BJ (cell line): ENCODE measurements at places on chromosomes 3 and 15. TPM values are rescaled to one million over a fixed set of nuclear protein-coding genes. Genes with fewer than 3 reads are reported as not detected.
A peak's percentile ranks its signal among the peaks of the same experiment; 100 is the strongest.

FGD5 gene
- not detected in 2 replicates for polyA plus RNA-seq

CTSH gene
- polyA plus RNA-seq: 30.9 and 40.2 TPM in 2 replicates

GRCh38 chr3:193947596-193947995, 188.4 kb upstream of the HES1 start:
- DNase-seq: no peak

DNA sequence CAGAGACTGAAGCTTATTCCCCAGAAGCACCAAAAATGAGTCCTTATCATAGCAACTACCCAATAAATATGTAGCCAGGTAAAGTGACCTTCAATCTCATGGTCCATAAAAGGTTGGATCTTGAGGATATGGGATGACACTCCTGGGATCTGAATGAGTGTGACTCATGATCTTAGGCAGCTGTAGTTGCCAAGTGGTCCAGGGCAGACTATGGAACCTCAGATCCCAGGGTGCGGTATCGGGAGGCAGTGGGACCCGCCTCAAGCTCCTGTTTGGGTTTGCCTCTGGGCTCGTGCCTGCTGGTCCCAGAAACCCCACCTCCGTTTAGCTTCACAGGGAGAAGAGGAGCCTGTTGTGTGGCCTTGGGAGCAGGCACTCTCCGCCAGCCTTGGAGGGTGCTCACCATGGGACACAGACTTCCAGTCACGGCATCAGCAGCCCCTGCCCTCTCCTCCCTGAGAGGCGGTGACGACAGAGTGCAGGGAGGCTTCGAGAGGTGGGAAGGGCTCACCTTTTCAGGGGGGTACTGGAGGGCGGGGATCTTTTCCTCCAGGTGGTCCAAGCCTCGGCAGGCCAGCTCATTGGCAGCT, 8.1 kb downstream of the PLIN1 start:
- no peak for DNase-seq

DNA sequence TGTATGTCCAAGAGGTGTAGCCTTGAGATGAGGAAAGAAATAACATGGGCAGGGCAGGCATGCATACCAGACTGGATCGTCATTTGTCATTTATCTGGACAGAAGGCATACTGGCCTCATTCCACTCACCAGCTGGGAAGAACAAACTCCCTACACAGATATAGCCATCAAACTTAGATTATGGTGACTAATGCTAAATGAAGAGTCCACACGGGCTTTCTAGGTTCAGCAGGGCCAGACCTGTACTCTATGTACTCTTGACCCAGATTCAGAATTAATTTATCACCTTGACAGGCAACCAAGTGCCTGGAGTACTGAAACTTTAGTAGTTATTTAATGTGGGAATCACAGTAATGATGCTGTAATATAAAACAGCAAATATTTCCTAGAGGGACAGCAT, 164.3 kb upstream of the IL12A start:
- DNase-seq: peak; percentile 63

GRCh38 chr15:68256675-68257450, 20.7 kb upstream of the FEM1B start:
- peak; percentile 65 for DNase-seq

DNA sequence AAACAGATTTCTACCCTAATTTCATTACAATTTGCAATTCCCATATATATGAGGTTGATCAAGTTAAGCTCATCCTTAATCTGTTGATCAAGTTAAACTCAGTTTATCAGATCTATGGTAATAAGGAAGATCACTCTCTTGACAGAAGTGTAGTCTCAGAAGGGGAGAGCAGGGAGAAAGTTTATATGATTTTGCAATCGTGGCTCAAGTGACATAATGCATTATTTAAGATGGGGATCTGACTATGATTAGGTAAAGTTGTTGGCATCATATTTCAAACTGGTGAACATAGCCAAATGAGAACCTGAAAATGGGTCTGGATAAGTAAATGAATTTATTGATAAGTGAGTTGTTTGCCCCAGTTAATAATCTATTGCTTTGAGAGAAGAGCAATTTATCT, 995.3 kb downstream of the OTOL1 start:
- DNase-seq: peak; percentile 3

DNA sequence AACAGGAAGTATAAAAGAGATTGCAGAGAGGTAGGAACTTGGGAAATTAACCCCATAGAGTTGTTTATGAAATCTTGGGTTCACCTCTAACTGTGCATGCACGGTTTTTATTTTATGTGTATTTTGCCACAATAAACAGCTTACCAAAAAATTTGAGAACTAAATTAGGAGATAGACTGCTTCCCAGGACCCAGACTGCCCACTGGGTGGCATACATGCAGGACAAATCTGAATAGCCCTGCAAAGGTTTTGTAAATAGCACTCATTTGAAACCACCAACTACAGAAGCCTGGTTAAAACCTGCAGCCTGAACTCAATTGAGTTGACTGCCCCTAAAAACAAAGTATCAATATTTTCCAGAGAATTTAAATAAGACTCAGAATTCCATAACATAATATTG, 96.4 kb upstream of the SLCO2A1 start:
- DNase-seq: no peak

GRCh38 chr3:128098234-128098633, 25.4 kb downstream of the RUVBL1 start:
- DNase-seq: no peak

DNA sequence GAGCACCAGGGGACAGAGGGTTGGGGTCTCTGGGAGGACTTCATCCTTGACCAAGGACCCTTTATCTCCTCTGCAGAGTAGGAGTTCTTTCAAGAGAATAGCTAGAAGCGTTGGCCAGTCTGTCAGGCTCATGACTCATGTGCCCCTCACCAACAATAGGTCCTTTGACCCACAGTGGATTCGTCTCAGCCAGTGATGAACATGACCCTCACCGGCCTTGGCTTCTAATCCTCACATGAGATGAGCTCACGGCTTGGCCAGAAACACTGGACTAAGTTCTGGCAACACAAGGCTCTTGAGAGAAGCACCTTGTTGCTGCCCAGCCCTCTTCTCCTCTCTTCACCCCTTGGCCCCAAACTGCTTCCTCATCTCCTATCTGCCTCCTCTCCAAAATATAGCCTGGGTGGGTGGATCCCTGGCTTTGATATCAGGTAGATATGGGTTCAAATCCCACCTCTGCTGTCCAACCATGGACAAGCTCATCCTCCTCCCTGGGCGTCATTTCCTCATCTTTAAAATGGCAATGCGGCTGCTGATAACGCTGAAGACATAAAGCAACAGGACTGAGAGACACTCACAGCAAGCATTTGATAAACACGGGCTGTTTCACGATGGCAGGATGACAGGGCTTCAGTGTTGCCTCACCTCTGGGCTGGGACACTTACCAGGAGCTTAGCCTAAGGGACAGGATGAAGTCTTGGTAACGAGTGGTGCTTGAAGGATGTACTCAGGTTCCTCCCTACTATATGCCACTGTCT, 446.7 kb upstream of the PROK2 start:
- no peak for DNase-seq
